AG04450 (cell line): ENCODE measurements at places on chromosomes 1 and 21. TPM values are rescaled to one million over a fixed set of nuclear protein-coding genes. Genes with fewer than 3 reads are reported as not detected.

Gene RNF115
- polyA plus RNA-seq, result 30.0 and 32.9 TPM in 2 replicates

GRCh38 chr21:32302560-32302959, 3.9 kb downstream of the MRAP start:
- no peak for DNase-seq

Gene OR2L8
- not detected in 2 replicates for polyA plus RNA-seq

DNA sequence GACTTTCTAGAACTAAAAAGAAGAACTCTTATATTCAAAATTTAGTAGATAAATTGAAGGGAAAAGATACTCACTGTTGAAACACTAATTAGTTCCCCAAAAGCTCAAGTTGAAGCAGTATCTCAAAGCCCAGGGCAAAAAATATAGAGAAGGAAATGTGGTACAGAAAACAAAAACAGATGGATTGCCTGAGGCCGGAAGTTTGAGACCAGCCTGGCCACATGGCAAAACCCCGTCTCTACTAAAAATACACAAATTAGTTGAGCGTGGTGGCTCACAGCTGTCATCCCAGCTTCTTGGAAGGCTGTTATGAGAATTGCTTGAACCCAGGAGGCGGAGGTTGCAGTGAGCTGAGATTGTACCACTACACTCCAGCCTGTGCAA, 36.0 kb downstream of the FAM177B start:
- no peak for DNase-seq

GRCh38 chr1:22249928-22250680, 107.2 kb upstream of the WNT4 start:
- no peak for DNase-seq

GRCh38 chr1:59188413-59189213, 108.3 kb upstream of the FGGY start:
- DNase-seq, result no peak

Gene SPRR2A
- not detected in 2 replicates for polyA plus RNA-seq

GRCh38 chr1:237901299-237901934, 10.7 kb upstream of the ZP4 start:
- no peak for DNase-seq

Gene APOBEC4
- not detected in 2 replicates for polyA plus RNA-seq

- DNase-seq, result no peak
Observed at GRCh38 chr1:158830904-158831507, at the start of gene MNDA. MNDA (plus strand) TSS chr1:158831351; CDS start chr1:158842154, 10,803 bp downstream.

DNA sequence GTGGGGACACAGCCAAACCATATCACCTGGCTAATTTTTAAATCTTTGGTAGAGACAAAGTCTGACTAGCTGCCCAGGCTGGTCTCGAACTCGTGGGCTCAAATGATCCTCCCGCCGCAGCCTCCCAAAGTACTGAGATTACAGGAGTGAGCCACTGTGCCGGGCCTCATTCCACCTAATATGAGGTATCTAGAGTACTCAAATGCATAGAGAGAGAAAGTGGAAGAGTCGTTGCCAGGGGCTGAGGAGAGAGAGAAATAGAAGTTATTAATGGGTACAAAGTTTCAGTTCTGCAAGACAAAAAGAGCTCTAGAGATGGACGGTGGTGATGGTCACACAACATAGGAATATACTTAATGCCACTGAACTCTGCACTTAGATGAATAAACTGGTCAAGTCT, 119.6 kb downstream of the TOMM20 start:
- DNase-seq, result no peak

Gene PM20D1
- polyA plus RNA-seq, result 0.09 TPM in 1 of 2 replicates, not detected in the other

- DNase-seq, result no peak
Observed at GRCh38 chr1:3718764-3719163, 33.5 kb upstream of the CCDC27 start.

DNA sequence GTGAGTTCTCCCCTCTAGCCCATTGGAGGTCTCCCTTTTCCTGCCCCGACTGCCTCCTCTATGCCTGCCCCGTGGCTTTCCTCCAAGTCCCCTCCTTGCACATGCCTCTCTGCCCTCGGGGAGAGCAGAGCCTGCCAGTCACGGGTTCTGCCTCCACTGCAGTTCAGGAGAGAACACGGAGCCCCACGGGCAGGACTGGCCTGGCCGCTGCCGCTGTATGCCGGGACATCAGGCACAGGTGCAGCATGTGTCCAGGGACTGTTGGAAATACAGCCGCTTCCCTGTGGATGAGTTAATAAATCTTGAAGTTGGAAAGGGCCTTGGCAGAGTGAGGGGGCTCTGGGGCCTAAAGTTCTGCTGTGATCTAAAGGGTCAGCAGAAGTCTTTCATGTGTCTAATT, 676.6 kb downstream of the MATN1 start:
- no peak for DNase-seq

Gene TENT5C
- 29.2 and 30.6 TPM in 2 replicates for polyA plus RNA-seq

GRCh38 chr21:25977068-25977611, 193.4 kb downstream of the APP start:
- DNase-seq, result no peak

- DNase-seq, result no peak
Observed at GRCh38 chr1:201769966-201770365, 59.0 kb upstream of the IPO9 start.

- DNase-seq, result no peak
Observed at GRCh38 chr1:172670791-172671190, 11.9 kb downstream of the FASLG start.

Gene CGN
- 0.26 and 0.31 TPM in 2 replicates for polyA plus RNA-seq

- no peak for DNase-seq
Observed at GRCh38 chr1:13931226-13931625, 231.2 kb downstream of the PRDM2 start.

Gene BLACAT1
- 0.06 and 0.07 TPM in 2 replicates for polyA plus RNA-seq
